Renal cortex interstitium (tissue), 15 donors: ENCODE measurements at places on chromosomes 7 and 10.
A peak's percentile ranks its signal among the peaks of the same experiment; 100 is the strongest.

DNA sequence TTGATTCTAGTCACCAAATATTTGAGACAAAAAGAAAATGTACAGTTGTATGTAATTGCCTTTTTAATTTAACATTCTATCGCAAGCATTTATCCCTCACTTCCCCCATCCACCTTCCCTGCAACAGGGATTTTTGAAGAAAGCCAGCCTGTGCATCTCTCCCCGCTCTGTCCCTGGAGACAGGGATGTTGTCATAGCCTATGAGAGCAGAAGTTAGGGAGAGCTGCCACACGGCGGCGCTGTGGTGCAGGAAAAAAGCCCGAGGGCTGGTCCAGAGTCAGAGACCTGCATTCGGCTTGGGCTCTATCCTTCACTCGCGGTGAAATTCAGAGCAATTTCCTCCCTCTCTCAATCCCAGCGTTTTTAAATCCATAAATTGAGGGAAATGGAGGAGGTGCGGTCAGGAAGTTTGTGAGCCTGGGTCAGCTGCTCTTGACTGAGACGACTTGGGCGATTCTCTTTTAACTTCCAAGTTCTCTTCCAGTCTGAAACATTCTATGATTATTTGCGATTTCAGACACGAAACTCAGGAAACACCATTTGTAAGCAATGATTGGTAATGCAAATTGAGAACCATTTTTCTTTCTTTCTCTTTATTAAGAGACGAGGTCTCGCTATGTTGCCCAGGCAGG lies 17.5 kb downstream of the HKDC1 start:
- DNase-seq = peak; percentile 79

GRCh38 chr10:92291921-92292845 lies 1.2 kb downstream of the MARCHF5 start:
- DNase-seq = peak; percentile 39

- DNase-seq = no peak
These were observed 4.7 kb upstream of the SLIT1 start for GRCh38 chr10:97190450-97190849.

DNA sequence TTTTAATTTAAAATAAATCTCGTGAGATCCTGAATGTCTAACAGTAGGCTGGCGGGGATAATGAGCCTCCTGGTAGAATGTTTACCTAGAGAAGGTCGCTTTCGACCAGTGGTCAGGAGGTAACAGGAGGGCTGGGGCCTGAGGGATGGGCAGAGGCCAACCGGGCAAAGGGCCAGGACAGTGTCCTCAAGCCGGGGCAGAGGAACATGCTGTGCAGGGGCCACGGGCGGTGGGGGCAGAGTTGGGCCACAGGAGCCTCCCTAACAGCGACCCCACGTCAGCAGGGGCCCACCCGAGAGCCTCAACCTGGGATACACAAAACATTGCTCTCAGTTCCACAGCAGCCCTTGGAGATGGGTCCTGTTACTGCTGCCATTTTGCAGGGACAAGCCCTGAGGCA lies 14.5 kb downstream of the CFAP46 start:
- no peak for DNase-seq

- DNase-seq = no peak
These were observed 799.0 kb downstream of the NRG3 start for GRCh38 chr10:82674036-82674435.

- DNase-seq = peak; percentile 44
These were observed 69.4 kb downstream of the NOC3L start for GRCh38 chr10:94293354-94293753.

- DNase-seq = no peak
These were observed 20.2 kb upstream of the ASL start for GRCh38 chr7:66055321-66055956.

- no peak for DNase-seq
These were observed 327.3 kb downstream of the HTR7 start for GRCh38 chr10:90530521-90530920.

- no peak for DNase-seq
These were observed 17.3 kb downstream of the YAE1 start for GRCh38 chr7:39583539-39583938.

GRCh38 chr10:21993360-21994001 lies 10.0 kb downstream of the DNAJC1 start:
- no peak for DNase-seq

DNA sequence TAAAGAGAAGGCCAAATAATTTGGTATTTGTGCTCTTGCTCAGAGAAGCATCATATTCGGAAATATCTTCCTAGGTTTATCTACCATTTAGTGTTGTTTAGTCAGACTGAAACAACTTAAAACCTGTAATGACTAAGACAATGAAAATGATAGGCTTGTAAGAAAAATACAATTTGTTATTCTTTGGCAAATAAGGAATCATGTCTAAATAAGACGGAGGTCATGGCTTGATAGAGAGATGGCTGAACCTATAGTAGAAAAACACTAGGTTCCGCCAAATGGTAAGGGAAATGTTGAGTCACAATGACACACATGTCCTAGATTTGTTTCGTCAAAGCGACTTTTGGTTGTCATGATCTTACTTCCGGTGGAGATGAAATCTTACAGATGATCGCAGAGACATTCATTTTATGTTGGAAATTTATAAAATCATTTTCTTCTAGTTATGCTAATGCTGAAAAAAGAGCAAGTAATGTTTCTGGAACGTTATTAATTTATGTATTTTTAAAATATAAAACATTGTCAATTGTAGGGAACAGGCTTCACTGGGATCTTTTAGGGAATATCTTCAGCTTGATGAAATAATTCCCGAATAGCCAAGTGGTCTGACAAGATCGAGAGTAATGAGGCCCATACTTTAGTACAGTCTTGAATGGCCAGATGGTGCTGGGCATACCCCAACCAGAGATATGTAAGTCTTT lies 1.0 kb downstream of the SRGN start:
- no peak for DNase-seq

DNA sequence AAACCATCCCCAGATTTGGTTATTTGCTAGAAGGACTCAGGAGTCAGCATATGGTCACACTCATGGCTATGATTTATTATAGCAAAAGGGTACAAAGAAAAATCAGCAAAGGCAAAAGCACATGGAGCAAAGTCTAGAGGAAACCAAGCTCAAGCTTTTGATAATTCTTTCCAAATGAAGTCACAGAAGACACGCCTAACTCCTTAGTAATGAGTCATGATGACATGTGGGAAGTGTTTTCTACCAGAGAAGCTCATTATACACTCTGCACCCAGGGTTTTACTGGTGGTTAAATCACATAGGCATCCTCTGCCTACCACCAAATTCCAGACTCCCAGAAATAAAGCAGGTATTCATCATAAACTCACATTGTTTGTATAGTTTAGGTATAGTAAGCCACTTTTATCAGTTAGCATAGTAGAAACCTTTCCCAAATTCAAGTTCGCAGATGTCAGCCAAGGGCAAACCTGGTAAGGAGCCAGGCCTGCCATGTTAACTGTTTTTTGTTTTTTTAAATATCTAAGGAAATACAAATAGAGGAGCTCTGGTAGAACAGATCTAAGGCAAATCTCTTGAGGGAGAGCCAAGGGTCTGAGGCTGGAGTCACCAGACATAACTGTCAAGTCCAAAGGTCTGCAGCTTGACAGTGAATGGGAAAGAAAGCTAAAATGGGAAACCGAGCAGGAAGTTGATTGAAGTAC lies 15.4 kb upstream of the HIBADH start:
- DNase-seq = no peak

- DNase-seq = no peak
These were observed 4.0 kb downstream of the CLRN3 start for GRCh38 chr10:127888521-127889312.

- no peak for DNase-seq
These were observed 166.3 kb downstream of the ZMYND11 start for GRCh38 chr10:301536-301935.

DNA sequence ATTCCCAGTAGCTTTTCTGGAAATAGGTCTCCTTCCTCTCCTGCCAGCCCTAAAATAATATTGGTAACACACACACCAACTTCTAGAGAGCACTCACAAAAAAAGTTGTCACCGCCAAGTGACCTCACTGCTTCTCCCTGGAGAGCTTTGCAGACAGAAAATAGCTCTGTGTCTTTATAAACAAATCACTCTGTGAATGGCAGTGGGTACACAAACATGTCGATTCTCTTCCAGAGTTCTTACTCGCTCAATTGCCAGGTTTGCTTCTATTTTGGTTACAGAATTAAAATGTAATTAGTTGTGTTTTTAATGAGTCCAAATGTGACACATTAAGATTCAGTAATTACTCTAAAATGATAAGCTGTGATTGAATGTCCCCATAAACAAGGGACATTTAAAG lies 649.2 kb upstream of the C7orf33 start:
- no peak for DNase-seq

DNA sequence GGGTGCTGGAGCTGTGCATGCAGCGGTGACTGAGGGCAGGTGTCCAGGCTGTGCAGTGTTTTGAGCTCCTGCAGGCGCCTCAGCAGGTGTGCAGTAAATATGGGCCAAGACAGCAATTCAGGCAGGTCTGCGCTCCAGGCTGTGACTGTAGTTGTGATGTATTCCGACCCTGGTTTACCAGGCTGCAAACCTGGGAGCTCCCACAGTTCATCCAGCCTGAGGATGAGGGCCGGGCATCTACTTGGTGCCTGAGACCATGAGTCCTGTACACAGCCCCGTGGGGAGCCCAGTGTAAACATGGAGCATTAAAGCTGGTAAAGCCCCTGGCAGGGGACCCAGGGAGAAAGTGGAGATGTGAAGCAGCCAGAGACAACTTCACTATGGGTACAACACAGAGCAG lies 82.8 kb downstream of the VOPP1 start:
- DNase-seq = no peak

- no peak for DNase-seq
These were observed 63.3 kb downstream of the PPP1R3C start for GRCh38 chr10:91569522-91569921.

- DNase-seq = no peak
These were observed 46.9 kb downstream of the EGFR start for GRCh38 chr7:55065511-55066229.

GRCh38 chr10:126558881-126559280 lies 111.6 kb downstream of the C10orf90 start:
- DNase-seq = no peak

GRCh38 chr7:132709971-132710567 lies 133.8 kb upstream of the PLXNA4 start:
- DNase-seq = no peak

DNA sequence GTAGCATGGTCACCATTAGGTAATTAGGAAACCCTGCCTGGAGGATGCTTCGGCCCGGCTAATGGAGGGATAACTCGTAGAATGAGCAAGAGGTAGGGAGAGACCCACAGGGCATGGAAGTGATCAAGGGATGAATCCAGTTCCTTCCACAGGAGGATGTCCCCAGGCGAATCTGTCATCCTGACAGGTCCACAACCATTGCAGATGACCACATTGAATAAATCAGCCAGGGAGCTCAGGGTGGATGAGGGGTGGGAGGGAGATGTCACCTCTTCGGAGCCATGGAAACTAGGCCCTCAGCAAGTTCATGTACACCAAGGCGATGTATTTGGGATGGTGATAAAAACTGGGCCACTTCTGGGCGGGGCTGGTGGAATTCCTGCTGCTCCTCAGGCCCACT lies 28.5 kb downstream of the SH3PXD2A start:
- DNase-seq = no peak

DNA sequence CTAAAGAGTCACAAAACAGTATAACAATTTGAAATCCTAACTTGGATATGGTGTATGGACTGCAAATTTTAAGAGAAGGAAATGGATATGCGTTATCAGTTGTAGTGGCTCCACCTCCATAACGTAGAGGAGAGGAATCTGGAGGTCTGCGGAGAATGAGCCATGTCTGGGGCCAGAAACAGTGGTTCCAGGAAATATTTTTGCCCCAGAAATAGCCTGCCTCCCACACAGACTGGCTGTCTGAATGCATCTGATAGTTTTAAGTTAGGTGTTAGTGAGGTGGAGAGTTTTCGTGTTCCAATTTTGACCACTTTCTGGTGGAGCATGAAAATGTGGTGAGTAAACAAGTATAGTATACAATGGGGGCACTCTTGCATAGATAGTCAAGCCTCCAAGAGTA lies 1.6 kb downstream of the PHTF2 start:
- no peak for DNase-seq

GRCh38 chr7:99137411-99138180 lies 6.3 kb downstream of the SMURF1 start:
- peak; percentile 59 for DNase-seq

DNA sequence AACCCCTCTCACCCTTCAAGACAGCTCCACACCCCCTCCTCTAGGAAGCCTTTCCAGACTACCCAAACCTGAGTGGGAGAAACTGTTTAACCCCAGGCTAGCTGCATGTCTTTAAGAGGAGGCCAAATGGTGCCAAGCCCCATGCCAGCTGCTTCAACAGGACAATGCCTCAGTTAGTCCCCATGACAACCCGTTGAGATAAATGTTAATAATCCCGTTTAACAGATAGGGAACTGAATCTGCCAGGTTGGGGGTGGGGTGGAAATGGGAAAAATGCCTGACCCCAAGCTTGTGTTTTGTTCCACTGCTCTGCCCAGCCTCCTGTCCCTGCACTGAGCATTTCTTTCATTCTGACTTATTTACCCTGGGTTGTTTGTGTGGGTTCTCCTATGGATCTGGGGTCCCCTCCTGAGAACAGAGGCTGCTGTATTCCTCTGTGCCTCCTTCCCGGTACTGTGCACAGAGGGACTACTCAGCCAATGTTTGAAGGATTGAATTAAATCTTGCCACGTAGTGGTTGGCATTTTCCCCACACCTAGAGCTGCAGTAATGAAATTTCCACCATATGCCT lies 452.6 kb upstream of the ZMIZ1 start:
- DNase-seq = no peak

- peak; percentile 70 for DNase-seq
These were observed 43.4 kb downstream of the MYOF start for GRCh38 chr10:93438613-93439253.

- no peak for DNase-seq
These were observed 50.9 kb upstream of the UNC5B start for GRCh38 chr10:71161425-71161824.

DNA sequence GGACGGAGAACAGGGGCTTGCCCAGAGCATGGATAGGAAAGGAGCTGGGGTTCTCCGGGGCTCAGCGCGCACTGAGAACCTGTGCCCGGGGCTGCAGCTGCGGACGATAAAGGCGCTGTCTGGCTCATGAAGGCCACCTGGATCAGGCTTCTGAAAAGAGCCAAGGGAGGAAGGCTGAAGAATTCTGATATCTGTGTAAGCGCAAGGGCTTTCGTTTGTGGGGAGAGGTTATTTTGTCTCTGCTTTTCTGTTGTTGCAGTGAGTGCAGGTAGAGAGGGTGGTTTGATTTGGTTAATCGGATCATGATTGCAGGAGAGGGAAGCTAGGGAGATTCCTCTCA lies 250.5 kb downstream of the NSUN6 start:
- no peak for DNase-seq

DNA sequence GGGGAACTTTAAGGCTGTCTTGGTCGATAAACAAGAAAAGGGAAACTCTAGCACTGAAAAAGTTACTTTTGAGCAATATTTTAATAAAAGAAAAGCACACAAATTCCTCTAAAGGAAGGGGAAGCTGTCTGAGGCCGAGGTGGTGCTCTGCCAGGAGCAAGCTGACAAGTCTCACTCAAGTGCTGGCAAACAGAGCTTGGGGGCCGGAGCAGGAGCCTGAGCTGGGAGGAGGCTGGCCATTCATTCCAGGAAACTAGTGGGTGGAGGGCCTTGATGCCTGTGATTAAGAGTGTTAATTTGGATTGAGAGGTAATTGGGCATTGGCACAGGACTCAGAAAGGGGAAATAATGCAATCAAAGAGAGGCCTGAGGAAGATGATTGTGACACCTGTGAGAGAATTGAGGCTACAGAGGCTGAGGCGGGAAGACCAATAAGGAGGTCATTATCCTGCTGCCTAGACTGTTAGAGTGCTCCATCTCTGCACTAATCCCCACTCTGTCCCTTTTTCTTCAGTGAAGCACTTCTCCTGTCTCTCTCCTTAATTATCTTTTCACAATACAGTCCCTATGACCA lies 154.9 kb upstream of the COL1A2 start:
- no peak for DNase-seq
